ENCODE measurements at places on chromosomes 4 and X.

DNA sequence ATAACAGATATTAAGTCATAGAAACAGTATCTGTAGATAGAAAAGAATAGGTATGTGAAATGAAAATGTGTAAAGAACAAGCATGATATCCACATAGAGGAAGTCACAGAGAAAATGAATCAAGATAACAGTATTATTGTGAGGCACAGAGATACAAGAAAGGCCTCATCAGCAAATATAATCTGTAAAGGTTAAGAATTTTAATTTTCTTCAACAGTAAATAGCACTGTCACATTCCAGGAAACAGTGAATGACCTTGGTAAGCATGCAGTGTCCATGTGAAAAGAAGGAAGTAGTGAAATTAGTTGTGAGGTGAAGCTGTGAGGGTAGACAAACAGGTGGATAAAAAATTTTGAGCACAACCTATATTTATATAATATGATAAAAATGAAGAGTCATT is 39.5 kb upstream of the NDST4 start:
- H3K4me1 ChIP-seq = no peaks in the 10 kb centered on the region
- H3K4me3 ChIP-seq = no peak overlapping the region
- no peak overlapping the region for H3K27ac ChIP-seq
- no peak for DNase-seq
- H3K27me3 ChIP-seq = no peaks in the 10 kb centered on the region
- no peaks in the 10 kb centered on the region for H3K36me3 ChIP-seq

GRCh38 chr4:152255437-152255836 is 280.5 kb downstream of the FBXW7 start:
- peak overlapping the region; percentile 32 for H3K4me3 ChIP-seq
- no peaks in the 10 kb centered on the region for H3K27me3 ChIP-seq
- H3K36me3 ChIP-seq = no peaks in the 10 kb centered on the region
- H3K4me1 ChIP-seq = peaks cover 17% of the 10 kb centered on the region
- DNase-seq = peak; percentile 56

GRCh38 chr4:158966091-158966490 is 136.8 kb upstream of the RAPGEF2 start:
- no peaks in the 10 kb centered on the region for H3K27me3 ChIP-seq
- H3K4me3 ChIP-seq = no peak overlapping the region
- DNase-seq = no peak
- no peaks in the 10 kb centered on the region for H3K36me3 ChIP-seq
- no peak overlapping the region for H3K27ac ChIP-seq
- H3K4me1 ChIP-seq = no peaks in the 10 kb centered on the region

GRCh38 chr4:125315576-125316400 is 1.0 kb downstream of the FAT4 start:
- H3K27ac ChIP-seq = no peak overlapping the region
- no peaks in the 10 kb centered on the region for H3K36me3 ChIP-seq
- peaks cover 35% of the 10 kb centered on the region for H3K4me1 ChIP-seq

DNA sequence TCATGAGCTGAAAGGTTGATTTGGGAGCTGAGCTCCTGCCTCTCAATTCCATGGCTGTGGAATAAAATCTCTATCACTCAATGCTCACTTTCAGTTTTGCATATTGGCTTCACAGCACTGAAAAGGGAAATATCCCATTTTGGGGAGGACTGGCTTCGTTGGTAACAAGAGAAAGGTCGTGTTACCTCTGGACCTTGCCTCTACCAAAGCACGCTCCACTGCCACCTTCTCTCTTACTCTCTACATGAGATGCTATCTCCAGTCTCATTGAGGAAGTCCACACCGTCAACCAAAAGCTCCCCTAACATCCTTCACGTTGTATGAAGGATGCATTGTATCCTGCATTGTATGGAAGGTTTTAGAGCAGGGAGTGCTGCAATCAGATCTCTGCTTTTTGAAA is 195.0 kb upstream of the LDB2 start:
- no peak overlapping the region for H3K27ac ChIP-seq
- no peaks in the 10 kb centered on the region for H3K36me3 ChIP-seq

DNA sequence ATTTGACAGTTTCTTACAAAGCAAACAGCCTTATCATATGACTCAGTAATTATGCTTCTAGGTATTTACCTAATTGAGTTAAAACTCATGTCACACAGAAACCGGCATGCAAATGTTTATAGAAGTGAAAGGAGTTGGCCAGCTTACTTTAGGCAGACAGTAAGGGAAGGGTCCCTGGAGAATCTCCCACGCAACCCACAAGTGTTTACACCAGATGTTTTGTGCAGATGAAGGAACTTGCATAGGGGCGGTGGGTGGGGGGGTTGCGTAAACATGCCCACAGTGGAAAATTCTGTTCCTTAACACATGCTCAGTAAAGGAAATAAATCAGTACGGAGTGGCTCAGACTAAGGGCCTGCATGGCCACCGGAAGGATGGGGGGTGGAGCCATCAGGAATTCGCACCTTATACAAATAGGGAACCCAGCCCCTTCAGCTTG is 330.5 kb upstream of the AADAT start:
- no peaks in the 10 kb centered on the region for H3K4me1 ChIP-seq
- no peaks in the 10 kb centered on the region for H3K36me3 ChIP-seq
- no peak overlapping the region for H3K4me3 ChIP-seq
- no peak for DNase-seq
- no peak overlapping the region for H3K27ac ChIP-seq
- no peaks in the 10 kb centered on the region for H3K27me3 ChIP-seq

- no peak for DNase-seq
- H3K27me3 ChIP-seq = peaks cover 37% of the 10 kb centered on the region
- H3K4me1 ChIP-seq = peaks cover 2% of the 10 kb centered on the region
- no peak overlapping the region for H3K4me3 ChIP-seq
- H3K27ac ChIP-seq = no peak overlapping the region
- peaks cover 4% of the 10 kb centered on the region for H3K36me3 ChIP-seq
Measured at GRCh38 chr4:157223456-157223855, 2.9 kb downstream of the GRIA2 start.

- no peak overlapping the region for H3K27ac ChIP-seq
- no peaks in the 10 kb centered on the region for H3K36me3 ChIP-seq
- no peaks in the 10 kb centered on the region for H3K27me3 ChIP-seq
- no peak overlapping the region for H3K4me3 ChIP-seq
Measured at GRCh38 chrX:116278826-116279225, 108.3 kb downstream of the AGTR2 start.
